Esophagus mucosa (tissue), 1 donor: ENCODE measurements at places on chromosomes 7 and 10.

GRCh38 chr7:46205478-46205877, 284.4 kb upstream of the IGFBP3 start:
- ATAC-seq, result peak; percentile 58

DNA sequence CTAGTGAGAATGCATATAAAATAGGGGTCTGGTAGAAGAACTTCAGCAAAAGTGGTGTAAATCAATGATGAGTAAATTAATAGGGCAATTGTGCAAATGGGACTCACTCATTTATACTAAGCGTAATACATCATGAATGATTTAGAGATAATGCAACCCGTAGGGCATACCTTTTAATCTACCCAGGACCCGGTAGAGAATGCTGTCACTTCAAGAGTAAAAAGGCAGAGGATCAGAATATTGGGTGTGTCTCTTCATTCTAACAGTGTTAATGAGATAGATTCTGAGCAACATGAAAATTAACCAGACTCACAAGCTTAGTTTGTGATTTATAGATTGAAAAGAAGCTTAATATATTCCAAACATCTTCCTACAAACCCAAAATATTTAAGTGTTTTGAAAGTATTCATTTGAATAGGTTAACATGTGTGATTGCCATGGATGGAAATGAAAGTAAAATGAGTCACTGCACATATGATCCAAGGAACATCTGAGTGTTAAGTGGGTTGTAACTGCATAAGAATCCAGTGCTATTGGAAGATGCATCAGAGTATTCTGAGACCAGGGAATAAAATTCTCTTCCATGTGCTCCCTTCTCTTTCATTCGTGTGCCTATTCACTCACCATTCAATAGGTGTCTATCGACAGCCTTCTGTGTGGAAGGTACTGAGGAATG, 690.6 kb downstream of the AUTS2 start:
- no peak for ATAC-seq

- ATAC-seq, result no peak
These were observed 363.1 kb downstream of the POM121L12 start for GRCh38 chr7:53398566-53398965.

- no peak for ATAC-seq
These were observed 188.2 kb downstream of the KIF20B start for GRCh38 chr10:89889606-89890005.

DNA sequence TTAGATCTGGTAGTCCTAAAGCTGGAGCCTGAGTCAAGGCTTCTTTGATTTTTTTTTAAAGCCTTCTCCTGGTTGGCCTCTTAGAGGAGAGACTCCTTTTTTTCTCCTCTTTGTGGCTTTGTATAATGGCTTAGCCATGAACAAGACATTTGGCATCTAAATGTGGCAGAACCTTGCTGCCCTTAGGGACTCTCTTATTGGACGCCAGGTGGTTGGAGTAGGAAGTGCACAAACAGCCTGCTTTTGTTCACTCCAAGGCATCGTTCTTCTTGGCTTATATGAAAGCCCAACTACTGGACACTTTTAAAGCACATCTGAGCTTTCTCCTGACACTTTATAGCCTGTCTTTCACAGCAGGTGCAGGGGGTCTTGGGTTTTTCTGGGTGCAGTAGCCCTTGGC, 25.0 kb downstream of the ZPBP start:
- ATAC-seq, result peak; percentile 83

- no peak for ATAC-seq
These were observed 400.9 kb upstream of the SEMA3D start for GRCh38 chr7:85587785-85588184.

DNA sequence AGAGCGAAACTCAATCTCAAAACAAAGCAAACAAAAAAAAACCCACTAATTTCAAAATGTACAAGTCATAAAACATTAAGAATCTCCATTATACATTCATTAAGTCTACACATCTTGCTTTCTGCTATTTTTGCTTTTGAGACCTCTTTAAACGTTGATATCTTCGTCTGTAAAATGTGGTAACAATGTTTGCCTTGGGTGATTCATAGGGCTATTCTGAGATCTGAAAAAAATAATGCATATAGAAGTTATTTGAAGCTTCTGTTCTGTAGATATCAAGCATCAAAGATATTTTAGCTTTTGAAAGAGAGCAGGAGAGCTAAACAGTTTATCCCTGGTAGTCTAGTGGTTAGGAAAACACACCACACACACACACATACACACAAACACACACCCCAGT, 158.1 kb upstream of the PLXDC2 start:
- ATAC-seq, result no peak

DNA sequence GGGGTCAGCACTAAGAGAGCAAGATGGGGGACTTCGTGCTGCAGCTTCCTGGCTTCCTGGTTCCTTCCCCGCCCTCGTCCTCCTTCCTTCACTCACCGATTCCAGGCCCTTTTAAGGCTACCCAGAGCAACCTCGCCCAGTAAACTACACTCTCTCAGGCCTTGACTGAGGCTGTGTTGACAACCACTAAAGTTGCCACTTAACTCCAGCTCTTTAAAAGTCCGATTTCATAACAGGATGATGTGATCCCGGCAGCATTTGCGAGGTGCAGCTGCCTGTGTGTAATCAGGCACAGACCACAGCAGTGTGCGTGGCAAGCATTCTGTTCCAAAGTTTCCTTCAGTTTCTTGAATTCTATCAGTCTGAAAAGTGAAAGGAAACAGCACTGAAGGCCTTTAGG, 110.6 kb downstream of the RAB11FIP2 start:
- ATAC-seq, result no peak

- no peak for ATAC-seq
These were observed 74.9 kb upstream of the OGDHL start for GRCh38 chr10:49837051-49837478.

DNA sequence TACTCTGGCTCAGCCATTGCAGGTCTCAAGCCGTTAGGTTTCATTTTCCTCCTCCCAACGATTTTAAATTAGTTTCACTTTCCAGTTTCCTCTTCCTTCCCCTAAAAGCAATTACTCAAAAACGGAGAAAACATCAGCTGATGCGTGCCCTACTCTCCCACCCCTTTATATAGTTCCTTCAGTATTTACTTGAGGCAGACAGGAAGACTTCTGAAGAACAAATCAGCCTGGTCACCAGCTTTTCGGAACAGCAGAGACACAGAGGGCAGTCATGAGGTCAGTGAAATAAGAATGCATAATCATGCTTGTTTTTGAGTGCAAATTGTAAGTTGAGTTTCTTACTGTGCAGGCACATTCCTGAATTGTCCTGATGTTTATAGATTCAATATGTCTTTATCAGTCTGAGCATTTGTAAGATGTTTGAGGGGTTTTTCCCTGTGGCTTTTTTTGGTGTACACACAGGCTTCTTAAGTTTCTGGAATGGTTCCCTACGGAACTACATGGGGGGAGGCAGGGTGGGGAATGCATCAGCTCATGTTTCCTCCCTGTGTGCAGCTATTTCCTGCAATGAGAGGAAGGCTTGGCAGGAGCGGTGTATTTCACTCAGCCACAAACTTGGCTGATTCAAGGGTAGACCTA, at the start of gene IFIT3:
Gene IFIT3 (plus strand): TSS at position 195 of the 639 bp plus-strand sequence. CDS start 77 bp downstream, at position 272.
- ATAC-seq, result peak; percentile 64

GRCh38 chr10:16258291-16259040, 178.3 kb upstream of the PTER start:
- no peak for ATAC-seq

- ATAC-seq, result peak; percentile 15
These were observed 59.7 kb downstream of the SORBS1 start for GRCh38 chr10:95501203-95502094.

DNA sequence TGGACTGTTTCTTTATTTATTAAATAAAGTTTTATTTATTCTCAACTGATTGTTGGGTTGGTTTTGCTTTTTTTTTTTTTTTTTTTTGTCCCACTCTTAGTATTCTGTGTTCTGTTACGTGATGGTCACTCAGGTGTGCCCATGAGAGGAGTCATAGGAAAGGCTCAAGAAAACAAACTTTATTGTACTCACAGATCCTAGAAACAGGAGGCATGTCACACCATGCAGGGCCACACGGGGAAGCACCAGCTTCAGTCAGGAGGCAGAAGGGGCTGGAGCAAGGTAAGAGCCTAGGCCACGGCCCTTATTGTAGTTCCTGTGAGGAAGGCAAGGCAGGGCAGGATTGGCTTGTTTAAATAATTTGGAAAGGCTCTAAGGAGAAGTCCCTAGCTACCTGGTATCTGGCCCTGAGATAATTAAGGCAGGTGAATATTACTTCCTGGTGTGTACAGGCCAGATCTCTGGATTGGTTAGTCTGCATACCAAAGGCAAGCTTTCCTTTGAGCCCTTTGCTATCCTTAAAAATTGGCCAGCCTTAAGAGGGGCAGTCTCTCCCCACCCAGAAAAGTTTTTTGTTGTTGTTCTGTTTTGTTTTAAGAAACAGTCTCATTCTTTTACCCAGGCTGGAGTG, 8.3 kb downstream of the ATOH7 start:
- ATAC-seq, result peak; percentile 32

- ATAC-seq, result no peak
These were observed 99.4 kb upstream of the CTTNBP2 start for GRCh38 chr7:117972606-117973005.
